SIG-M5 (cell line): ENCODE measurements at places on chromosomes 7 and 10.

- DNase-seq, result no peak
Observed at GRCh38 chr10:129646973-129647372, 179.9 kb downstream of the MGMT start.

DNA sequence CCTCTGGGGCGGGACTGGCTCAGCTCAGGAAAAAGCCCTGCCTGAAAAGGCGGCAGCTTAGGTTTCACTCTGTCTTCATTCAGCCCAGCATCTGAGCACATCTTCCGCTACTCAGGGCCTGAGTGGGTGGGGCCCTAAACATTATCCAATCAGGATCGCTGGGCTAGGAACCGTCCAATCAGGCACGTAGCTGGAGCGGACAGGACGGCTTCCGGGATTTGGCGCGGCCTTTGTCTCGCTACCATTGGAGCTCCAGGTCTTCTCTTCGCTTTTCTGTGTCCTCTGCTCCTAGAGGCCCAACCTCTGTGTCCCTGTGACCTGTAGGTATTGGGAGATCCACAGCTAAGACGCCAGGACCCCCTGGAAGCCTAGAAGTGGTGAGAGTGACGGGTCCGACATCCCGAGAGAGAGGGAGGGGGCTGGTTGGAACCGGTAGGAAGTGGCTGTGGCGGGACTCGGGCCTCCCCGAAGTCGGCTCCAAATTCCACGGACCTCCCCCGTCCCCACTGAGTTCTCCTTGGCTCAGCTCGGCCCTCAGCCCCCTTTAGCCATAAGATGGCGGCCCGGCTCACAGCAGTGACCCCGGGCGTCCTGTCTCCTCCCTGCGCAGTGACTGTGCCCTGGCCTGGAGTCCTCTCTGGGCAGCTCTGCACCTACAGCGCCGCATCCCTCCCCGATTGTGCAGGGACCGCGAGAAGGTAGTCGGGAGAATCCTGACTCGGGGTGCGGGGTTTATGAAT lies 99.1 kb downstream of the ZNF680 start:
- no peak for DNase-seq

GRCh38 chr10:21740989-21741388 lies 207.0 kb downstream of the MLLT10 start:
- DNase-seq, result no peak

DNA sequence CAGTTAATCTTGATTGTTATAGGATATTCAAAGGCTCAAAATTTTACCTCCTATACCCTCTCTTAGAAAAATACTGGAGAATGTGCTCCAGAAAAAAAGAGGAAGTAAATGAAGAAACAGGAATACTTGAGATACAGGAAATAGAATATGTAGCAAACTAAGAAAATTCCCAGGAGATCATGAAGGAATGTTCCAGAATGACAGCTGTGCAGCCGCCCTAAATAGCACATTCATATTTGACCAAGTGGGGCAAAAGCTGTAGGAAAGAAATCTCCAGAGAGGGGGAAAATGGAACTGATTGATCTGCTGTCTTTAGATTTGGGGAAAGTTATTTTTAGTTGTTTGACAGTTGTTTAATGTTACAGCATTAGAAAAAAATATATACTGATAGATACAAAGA lies 46.2 kb upstream of the ZEB1 start:
- no peak for DNase-seq

DNA sequence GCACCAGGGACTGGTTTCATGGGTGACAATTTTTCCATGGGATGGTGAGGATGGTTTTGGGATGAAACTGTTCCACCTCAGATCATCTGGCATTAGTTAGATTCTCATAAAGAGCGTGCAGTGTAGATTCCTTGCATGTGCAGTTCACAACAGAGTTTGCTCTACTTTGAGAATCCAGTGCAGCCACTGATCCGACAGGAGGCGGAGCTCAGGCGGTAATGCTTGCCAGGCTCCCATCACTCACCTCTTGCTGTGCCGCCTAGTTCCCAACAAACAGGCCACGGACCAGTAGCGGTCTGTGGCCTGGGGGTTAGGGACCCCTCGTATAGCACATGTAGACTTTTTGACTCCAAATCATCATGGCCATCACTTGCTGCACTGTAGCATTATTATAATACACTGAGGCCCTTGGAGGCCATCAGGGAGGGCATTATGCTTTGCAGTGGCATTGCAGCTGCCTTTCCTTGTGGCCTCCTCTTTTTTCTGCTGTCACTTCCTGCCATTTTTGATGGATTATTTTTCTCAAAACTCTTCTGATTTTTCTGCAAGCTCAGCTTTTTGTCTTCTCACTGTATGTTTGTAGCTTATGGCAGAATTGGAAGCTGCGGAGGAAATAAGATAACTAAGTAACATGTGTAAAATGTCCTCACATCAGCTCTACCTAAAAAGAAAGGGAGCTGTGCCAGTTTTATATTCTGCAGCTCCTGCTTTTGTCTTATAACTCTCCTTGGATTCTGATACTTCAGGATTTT lies 18.5 kb downstream of the CSGALNACT2 start:
- DNase-seq, result no peak

- no peak for DNase-seq
Observed at GRCh38 chr10:29957907-29958331, 101.5 kb downstream of the JCAD start.

- DNase-seq, result no peak
Observed at GRCh38 chr10:86950349-86950748, 7.1 kb downstream of the MMRN2 start.

DNA sequence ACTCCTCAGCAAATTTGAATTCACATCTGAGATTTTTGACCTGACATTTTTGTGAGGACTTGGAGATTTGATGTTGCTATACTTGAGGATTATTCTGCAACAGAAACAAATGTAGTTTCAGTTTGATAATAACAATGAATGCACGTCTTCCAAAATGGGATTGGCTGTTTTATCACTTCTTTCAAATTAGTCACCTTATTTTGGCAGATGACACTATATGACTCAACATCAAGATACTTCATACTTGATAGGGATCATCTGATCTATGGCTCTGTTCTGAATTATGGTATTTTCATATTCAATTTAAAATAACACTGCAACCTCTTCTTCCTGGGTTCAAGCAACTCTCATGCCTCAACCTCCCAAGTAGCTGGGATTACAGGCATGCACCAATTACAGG lies 24.2 kb downstream of the ARL5B start:
- DNase-seq, result no peak

DNA sequence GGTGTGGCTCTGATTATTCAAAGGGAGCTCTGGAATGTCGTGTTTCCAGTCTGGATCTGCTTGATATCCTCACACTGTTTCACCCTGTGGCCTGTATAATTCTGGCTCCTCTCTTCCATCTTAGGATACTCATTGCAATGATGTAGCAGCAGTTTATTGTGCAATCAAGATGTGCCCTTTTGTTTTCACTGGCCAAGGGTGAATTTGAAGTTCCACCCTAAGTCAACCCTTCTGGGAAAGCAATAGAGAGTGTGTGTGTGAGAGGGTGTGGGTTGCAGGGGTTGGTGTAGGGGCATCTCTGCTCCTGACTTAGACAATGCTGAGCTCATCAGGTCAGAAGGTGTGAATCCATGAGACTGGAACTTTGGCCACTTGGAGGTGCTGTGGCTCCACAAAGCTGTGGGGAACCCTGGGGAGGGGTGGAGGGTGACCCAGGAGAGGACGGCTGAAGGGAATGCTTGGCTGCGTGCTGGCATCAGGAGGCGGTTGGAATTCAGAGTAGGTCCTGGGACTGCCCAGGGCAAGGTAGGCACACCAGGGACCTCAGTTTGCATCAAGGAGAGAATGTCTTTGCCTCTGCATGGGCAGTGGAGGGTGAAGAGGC lies 118.0 kb upstream of the PRSS58 start:
- DNase-seq, result no peak

- no peak for DNase-seq
Observed at GRCh38 chr10:45091968-45092367, 91.2 kb downstream of the ZNF22 start.

DNA sequence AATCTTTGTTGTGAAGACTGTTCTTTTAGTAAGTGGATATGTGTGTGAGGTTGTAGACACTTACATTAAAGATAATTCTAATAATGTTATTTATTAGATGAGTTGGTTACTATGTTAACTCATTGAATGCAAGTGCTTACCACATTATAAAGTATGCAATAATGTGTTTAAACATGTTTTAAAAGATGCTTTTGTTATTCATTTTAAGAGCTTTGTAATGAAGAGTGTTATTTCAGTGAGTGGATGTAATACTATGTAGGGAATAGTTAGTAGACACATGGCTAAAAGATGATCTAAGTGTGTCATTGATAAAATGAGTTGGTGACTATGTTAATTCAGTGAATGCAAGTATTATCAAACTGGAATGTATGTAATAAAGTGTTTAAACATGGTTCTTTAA lies 70.0 kb upstream of the VOPP1 start:
- DNase-seq, result no peak

GRCh38 chr7:146539836-146540235 lies 423.2 kb downstream of the CNTNAP2 start:
- no peak for DNase-seq

DNA sequence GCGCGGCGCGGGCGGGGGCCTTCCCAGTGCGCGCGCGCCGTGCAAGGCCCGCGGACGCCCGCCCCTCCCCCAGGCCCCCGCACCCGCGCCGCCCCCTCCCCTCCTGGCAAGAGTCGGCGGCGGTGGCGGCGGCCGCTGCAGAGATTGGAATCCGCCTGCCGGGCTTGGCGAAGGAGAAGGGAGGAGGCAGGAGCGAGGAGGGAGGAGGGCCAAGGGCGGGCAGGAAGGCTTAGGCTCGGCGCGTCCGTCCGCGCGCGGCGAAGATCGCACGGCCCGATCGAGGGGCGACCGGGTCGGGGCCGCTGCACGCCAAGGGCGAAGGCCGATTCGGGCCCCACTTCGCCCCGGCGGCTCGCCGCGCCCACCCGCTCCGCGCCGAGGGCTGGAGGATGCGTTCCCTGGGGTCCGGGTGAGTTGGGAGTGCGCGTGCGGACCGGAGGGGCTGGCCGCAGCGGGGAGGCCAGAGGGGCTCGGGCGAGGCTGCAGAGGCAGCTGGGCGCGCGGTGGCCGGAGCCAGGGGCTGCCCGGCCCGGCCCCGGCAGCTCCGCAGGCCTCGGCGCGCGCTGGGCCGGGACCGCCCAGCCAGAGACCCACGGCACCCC lies at the start of gene BMPR1A:
TSS of gene BMPR1A (plus strand) at position 109 of the 602 bp plus-strand sequence. CDS start 119,400 bp downstream, outside the sequence.
- no peak for DNase-seq

- no peak for DNase-seq
Observed at GRCh38 chr10:32070645-32071044, 14.4 kb upstream of the KIF5B start.

DNA sequence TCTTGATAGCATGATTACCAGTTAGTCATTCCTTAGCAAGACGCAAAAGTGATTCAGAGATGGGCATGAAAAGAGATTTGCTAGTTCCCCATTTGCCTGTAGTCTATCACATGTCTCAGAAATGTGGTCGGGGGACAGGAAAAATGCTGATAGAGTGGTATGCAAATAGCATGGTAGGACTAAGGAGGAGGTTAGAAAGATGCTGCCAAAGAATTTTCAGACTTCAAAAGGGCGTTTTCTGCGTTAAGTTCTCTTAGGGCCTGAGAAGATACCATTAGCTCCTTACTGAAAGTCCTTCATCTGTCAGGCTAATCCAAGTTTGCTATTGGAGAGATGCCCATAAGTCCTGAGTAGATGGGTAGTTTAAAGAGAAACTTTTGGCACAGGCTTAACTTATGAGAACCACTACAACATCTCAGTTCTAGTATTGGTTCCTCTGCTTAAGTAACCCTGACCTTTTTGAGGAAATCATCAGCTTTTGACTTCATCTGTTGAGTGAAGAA lies 2.7 kb downstream of the CALD1 start:
- no peak for DNase-seq

DNA sequence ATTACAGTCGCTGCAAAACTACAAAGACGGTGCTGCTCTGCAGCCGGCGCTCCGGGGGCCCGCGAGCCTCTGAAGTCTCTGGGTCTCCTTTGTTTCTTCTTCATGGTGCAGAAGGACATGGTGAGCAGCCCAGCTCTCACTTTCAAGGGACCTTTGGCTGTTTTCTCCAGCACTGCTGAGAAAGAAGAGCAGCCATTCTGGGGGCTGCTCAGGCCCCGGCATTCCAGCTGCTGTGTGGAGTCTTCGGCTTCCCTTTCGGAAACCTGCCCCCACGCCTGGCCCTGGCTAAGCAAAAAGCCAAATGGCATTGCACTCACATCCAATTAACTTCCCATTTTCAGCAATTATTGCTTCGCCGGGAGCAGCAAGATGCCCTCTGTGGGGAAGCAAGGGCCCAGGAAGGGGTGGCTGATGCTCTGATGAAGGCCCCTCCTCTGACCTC lies 555.7 kb downstream of the PTPRN2 start:
- no peak for DNase-seq

- no peak for DNase-seq
Observed at GRCh38 chr7:45138433-45139267, 18.9 kb upstream of the RAMP3 start.

DNA sequence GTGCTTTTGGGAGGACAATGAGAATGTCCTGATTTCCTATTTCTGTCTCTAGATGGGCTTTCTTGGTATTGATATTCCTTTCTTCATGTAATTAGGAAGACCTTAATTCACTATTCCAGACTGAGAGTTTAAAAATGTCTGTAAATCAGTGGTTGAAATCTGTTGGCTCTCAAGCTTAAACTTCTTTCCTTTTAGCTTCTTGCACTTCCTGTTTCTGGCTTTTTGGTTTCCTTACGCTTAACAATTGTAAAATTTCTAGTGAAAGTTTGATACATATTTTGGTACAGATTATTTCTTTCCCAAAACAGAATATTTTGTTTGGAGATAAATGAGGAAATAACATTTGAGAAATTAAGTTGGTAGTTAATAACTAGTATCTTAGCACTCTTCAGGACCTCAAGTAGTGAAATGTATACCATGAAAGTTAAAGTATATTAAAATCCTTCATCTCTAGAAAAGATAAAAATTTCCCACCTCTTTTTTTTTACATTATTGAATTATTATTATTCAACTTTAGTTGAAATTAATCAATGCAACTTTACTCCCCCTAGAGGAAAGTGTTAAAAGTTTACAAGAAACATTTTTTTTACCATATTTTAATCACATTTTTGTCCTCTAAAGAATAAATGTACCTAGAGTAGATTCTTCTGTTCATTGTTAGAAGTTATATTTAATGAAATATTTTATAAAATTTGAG lies 137.2 kb downstream of the PHTF2 start:
- DNase-seq, result no peak

DNA sequence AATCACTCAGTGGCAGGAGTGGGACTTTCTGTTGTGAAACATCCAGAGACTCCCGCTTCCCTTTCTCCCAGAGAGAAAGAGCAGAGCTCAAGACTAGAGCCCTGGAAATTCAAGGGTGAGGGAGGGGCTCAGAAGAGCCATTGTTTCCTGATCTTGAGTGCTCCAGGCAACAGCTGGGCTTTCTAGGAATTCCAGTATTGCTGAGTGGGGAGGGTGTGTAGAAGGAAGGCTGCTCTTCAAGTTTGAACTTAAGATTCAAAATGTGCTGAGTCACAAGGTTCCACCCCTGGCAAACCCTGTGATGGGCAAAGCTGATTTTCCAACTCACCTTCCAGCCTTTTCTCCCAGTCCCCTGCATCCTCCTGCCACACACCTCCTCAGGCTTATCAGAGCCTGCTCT lies 42.3 kb upstream of the MSRB2 start:
- no peak for DNase-seq
